Thyroid gland (tissue), 4 donors: ENCODE measurements at places on chromosomes 2 and 18. TPM values are rescaled to one million over a fixed set of nuclear protein-coding genes. Genes with fewer than 3 reads are reported as not detected.

The PIEZO2 gene
- total RNA-seq = 6.4 TPM

The EPB41L3 gene
- 37.7 TPM for total RNA-seq

The ANKRD12 gene
- 155 TPM for total RNA-seq

The ZSWIM2 gene
- not detected for total RNA-seq

The COL6A3 gene
- 82.6 TPM for total RNA-seq

The MSTN gene
- 0.27 TPM for total RNA-seq

The PROM2 gene
- 22.6 TPM for total RNA-seq

The ADCYAP1 gene
- 0.20 TPM for total RNA-seq

The ASB18 gene
- total RNA-seq = not detected

DNA sequence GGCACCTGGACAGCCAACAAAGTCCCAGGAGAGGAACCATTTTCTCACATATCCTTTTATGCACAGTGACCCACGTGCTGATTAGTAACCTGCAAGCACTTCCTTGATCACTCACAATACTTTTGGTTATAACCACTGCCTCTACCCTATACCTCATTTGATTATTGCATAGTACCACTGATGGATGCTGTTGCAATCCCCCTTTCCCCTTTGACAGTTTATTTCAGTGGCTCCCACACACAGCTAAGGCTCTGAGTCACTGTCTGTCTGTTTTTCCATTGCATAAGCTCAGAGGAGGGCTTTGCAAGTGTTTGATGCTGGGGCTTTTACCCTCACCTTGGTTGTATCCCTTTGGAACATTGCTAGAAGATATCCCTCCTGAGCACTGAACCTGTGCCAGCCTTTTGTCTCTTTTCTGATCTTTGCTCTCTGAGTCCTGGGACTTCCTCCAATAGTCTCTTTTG is 101.7 kb upstream of the RBBP8 start:
- H3K36me3 ChIP-seq = no peaks in the 10 kb centered on the region
- DNase-seq = no peak
- no peaks in the 10 kb centered on the region for H3K4me1 ChIP-seq
- no peaks in the 10 kb centered on the region for H3K27me3 ChIP-seq
- no peak overlapping the region for H3K4me3 ChIP-seq
- H3K27ac ChIP-seq = no peak overlapping the region

GRCh38 chr2:104849101-104849500 is 4.8 kb upstream of the POU3F3 start:
- H3K4me1 ChIP-seq = peaks cover 35% of the 10 kb centered on the region
- no peaks in the 10 kb centered on the region for H3K36me3 ChIP-seq
- peaks cover 74% of the 10 kb centered on the region for H3K27me3 ChIP-seq
- no peak for DNase-seq
- H3K27ac ChIP-seq = no peak overlapping the region

- no peak for DNase-seq
- no peak overlapping the region for H3K27ac ChIP-seq
- H3K27me3 ChIP-seq = no peaks in the 10 kb centered on the region
- H3K4me3 ChIP-seq = no peak overlapping the region
- no peaks in the 10 kb centered on the region for H3K4me1 ChIP-seq
Measured at GRCh38 chr2:173134703-173135102, 59.1 kb downstream of the MAP3K20 start.

DNA sequence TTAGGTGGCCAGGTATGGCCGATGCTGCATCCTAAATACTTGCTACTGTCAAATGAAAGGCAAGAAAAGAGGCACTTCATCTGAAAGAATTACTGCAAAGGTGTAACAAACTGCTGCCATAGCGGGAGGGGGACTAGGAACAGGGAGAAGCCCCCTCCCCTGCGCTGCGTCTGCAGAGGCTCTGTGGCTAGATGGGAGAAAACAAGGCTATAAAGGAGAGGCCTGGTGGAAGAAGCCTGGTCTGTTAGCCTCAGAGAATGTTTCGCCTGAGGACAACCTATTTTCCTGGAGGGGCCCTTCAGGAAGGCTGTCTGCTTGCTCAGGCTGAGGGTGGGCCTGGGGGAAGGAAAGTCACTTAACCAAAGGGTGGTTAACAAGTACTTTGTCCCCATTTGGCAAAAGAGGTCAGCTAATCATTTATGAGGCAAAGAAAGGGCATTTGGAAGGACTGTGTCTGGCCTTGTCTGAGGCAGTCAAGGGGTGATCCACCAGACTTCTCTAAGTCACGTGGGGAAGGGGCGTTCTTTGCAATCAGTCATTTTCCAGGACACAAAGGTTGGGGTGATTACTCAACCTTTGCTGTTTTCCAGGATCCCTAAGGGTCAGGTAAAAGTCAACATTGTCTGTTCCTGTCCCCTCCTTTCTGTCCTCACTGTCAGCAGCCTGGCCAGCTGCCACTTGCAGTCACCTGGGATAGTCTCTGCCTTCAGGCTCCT is 103.0 kb upstream of the TMEM200C start:
- H3K27ac ChIP-seq = no peak overlapping the region
- no peaks in the 10 kb centered on the region for H3K27me3 ChIP-seq
- H3K4me3 ChIP-seq = no peak overlapping the region

GRCh38 chr2:207288628-207289027 is 122.9 kb upstream of the KLF7 start:
- no peaks in the 10 kb centered on the region for H3K27me3 ChIP-seq
- no peaks in the 10 kb centered on the region for H3K36me3 ChIP-seq
- no peak overlapping the region for H3K27ac ChIP-seq

- H3K36me3 ChIP-seq = no peaks in the 10 kb centered on the region
- H3K4me3 ChIP-seq = no peak overlapping the region
- no peak overlapping the region for H3K27ac ChIP-seq
- no peaks in the 10 kb centered on the region for H3K4me1 ChIP-seq
Measured at GRCh38 chr18:54883816-54884604, 55.7 kb downstream of the RAB27B start.

DNA sequence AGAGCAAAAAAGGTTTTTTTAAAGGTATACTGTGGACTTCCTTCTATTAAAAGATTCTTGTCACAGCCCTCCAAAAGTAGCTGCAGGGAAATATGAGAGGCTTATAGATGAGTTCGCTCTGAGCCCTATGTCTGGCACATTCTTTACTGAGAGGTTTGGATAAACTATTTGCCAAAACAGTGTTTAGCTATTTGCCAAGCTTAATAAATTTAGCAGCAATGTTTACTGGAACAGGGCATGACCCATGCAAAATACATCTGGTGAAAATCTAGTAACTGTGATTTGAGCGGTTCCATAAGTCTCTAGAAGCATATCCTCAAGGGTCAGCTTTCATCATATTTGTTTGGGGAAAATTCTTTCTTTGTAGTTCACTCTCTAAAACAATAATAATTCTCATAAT is 1696.7 kb upstream of the PIK3C3 start:
- H3K27ac ChIP-seq = no peak overlapping the region
- no peak overlapping the region for H3K4me3 ChIP-seq
- DNase-seq = no peak
- no peaks in the 10 kb centered on the region for H3K36me3 ChIP-seq
- no peaks in the 10 kb centered on the region for H3K27me3 ChIP-seq
- H3K4me1 ChIP-seq = no peaks in the 10 kb centered on the region

DNA sequence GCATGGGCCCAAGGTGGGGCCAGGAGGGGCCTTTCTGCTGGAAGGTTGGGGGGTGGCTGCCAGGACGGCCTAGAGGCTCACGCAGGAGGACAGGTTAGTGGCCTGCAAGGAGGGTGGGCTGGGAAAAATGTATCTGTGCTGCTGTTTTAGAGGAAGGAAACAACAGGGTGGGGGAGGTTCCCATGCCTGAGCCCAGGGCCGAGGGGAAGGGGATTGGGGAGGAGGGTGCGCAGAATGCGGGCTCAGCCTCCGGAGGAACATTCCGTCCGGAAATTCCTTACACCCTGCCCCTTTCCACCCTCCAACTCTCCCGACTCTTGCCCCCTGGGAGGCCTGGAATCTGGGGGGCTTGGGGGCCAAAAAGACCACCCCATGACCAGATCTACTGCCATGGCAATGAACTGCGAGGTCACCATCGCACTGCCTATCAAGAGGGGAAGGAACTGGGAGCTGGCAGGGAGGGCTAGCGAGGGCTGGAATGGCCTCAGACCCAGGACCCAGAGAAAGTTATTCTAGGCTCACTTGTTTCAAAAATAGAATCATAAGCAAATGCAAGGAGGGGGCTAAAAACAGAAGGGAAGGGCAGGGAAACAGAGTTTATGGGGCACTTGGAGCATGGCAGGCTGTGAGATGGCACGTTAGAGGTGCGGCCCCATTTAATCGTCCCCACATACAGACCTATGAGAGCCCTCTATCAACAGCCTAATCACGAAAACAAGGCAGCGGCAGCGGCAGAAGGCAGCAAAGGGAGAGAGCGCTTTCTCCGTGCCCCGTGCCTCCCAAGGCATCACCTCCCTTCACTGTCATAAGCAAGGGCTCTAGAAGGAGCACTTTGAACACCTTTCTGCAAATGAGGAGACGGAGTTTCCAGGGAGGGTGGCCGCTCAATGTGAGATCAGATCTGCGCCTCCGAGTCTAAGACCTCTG is 90.4 kb downstream of the TNS1 start:
- H3K4me1 ChIP-seq = peaks cover 82% of the 10 kb centered on the region
- no peak overlapping the region for H3K4me3 ChIP-seq
- no peak for DNase-seq
- peaks cover 9% of the 10 kb centered on the region for H3K36me3 ChIP-seq
- H3K27me3 ChIP-seq = no peaks in the 10 kb centered on the region
- peak overlapping the region; percentile 98 for H3K27ac ChIP-seq

DNA sequence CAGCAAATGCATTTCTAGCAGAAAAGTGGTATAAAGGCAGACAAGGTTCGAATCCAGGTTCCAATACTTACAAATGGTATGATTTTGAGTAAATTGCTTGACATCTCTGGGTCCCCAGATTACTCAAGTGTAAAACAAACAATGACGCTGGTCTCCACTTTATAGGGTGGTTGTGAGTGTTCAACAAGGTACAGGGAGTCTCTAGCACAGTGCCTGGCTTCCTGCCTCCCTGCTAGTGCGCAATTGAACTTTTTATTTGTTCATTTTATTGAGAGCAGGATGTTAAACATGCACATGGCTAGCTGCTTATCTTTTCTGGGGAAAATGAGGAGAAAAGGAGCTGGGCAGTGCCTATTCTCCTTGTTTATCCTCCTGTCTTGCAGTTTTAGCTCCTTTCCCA is 74.9 kb upstream of the MYL1 start:
- peak; percentile 2 for DNase-seq
- H3K4me1 ChIP-seq = no peaks in the 10 kb centered on the region
- no peaks in the 10 kb centered on the region for H3K27me3 ChIP-seq
- no peaks in the 10 kb centered on the region for H3K36me3 ChIP-seq
- H3K27ac ChIP-seq = no peak overlapping the region
- no peak overlapping the region for H3K4me3 ChIP-seq

DNA sequence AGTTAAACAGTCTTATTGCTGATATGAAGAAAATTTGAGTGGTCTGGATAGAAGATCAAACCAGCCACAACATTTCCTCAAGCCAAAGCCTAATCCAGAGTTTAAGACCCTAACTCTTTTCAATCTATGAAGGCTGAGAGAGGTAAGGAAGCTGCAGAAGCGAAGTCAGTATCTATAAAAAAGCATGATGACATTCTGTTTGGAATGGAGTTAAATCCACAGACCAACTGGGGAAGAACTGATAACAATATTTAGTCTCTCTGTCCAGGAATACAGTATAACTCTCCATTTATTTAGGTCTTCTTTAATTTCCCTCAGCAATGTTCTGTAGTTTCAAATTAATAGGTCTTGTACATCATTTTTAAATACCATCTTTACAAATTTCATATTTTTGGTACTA is 16.0 kb downstream of the PIGN start:
- H3K4me1 ChIP-seq = no peaks in the 10 kb centered on the region
- no peak overlapping the region for H3K4me3 ChIP-seq
- no peak overlapping the region for H3K27ac ChIP-seq
- H3K27me3 ChIP-seq = no peaks in the 10 kb centered on the region
- no peak for DNase-seq

DNA sequence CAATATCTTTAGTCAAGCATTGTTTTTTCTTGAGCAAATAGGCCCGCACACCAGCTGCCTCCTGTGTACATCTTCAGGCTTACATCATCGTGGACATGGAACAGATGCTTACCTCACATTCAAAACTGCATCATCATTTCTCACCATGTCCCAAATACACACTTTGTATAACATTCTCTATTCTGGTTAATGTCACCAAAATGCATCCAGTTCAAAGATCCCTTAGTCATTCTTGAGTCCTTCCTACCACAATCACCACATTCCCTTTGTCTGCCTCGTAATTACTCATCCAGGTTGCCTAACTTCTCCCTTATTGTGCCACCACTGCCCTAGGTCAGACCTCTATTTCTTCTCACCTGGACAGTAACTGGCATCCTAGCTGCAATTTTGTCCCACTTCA is 373.7 kb upstream of the GALNT5 start:
- H3K27ac ChIP-seq = no peak overlapping the region
- no peaks in the 10 kb centered on the region for H3K36me3 ChIP-seq
- H3K27me3 ChIP-seq = no peaks in the 10 kb centered on the region
- no peak for DNase-seq

GRCh38 chr18:50289108-50289443 is 1.6 kb upstream of the CXXC1 start:
- no peaks in the 10 kb centered on the region for H3K27me3 ChIP-seq
- no peak for DNase-seq

DNA sequence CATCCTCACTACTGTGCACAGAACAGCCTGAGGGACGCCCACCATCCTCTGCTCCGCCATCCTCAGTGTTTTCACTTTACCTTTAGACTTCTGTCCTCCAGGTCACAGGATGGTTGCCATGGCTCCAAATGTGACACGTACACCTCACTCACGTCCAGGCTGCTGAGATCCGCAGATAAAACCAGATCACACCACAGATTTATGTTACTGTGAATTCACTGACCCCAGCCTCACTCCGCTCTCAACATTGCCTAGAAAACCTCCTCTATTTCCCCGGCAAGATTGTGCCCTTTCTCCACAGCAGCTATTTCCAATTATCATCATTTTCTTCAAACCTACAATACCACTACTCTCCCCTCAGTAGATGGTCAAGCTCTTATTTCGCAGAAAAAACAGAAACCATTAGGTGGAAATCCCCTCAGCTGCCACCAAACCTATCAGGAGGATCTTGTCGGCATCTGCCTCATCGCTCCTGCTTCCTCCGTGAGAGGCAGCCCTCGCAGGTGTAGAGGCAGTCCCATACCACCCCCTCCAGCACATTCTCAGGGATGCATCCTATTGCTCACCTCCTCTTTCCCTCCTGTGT is 49.8 kb upstream of the SLC1A4 start:
- H3K27me3 ChIP-seq = no peaks in the 10 kb centered on the region
- H3K4me1 ChIP-seq = no peaks in the 10 kb centered on the region
- no peak overlapping the region for H3K4me3 ChIP-seq
- H3K27ac ChIP-seq = no peak overlapping the region
- no peak for DNase-seq
- no peaks in the 10 kb centered on the region for H3K36me3 ChIP-seq

- H3K27ac ChIP-seq = no peak overlapping the region
- H3K27me3 ChIP-seq = no peaks in the 10 kb centered on the region
- no peaks in the 10 kb centered on the region for H3K4me1 ChIP-seq
- no peak for DNase-seq
Measured at GRCh38 chr2:177229442-177230242, 17.0 kb downstream of the HNRNPA3 start.

GRCh38 chr2:155308367-155309009 is 610.0 kb downstream of the KCNJ3 start:
- H3K36me3 ChIP-seq = no peaks in the 10 kb centered on the region
- no peak overlapping the region for H3K4me3 ChIP-seq
- no peak overlapping the region for H3K27ac ChIP-seq
- no peaks in the 10 kb centered on the region for H3K4me1 ChIP-seq
- no peaks in the 10 kb centered on the region for H3K27me3 ChIP-seq
- no peak for DNase-seq
